Pancreas (tissue), 10 donors: ENCODE measurements at places on chromosomes 5 and 9.
A peak's percentile ranks its signal among the peaks of the same experiment; 100 is the strongest.

DNA sequence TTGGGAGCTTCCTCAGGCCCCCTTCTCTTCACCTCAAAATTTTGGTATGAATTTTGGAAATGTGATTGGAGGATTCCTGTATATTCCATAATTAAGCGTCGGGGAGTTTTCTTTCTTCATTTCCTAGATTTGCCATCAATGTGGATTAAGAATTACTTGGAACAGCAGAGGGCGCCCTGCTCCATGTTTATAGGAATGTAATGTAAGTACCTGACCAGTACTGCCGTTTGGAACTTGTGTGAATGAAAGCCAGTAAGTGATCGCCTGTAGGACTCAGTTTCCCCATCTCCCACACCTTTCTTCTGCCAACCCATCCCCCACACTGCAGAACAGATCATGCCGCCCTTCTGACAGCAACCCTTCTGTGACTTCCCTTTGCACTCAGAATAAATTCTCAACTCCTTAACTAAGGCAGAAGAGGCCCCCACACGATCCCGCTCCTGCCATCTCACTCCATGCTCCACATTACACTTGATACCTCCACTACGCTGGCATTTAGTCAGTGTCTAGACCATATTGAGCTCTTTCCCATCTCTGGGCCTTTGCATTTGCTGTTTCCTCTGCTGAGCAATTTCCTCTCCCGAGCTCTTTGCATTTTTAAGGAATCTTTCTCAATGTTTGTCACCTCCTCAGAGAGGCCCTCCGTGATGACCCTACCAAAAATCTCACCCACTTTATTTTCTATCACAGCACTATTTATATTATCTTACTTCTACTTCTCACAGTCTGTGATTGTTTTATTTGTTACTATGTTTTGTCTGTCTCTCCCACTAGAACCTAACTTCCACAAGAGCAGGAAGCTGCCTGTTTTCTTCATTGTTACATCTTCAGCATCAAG is 79.5 kb upstream of the HTR4 start:
- DNase-seq = peak; percentile 58

DNA sequence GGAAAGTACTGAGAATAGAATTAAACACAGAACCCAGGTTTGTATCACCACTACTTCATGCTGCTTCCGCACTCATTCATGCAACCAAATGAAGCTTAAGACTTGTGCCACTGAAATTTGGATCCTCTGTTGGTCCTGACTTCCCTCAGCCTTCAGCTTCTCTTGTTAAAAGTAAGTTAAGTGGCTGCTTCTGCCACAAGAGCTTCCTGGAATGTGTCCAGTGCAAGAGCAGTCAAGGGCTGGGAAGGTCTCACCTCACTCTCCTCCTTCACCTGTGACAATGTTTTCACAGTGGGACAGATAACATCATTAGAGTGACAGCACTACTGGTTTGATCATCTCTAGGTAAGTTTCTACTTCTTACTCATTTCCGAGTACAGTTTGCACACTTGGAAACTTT is 7.9 kb downstream of the SNCAIP start:
- no peak for DNase-seq

DNA sequence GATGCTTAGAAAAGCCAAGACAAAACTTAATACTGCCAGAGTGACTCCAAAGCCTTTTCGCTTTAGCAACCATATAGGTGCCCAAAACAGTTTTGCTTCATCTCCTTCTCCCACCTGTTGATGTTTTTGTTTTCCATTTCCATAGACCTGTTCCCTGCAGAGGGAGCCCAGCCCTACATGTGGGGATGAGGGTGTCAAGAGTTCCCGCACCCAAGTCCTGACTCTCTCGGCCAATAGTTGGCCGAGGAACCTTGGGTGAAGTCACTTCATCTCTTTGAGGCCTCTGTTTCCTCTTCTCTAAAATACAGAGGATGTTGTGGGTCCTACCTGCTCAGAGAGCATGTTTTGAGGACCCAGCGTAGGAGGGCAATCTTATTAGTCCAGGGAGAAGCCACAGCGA is 38.5 kb upstream of the LCP2 start:
- no peak for DNase-seq

- DNase-seq = no peak
Measured at GRCh38 chr9:70625078-70625477, 210.6 kb upstream of the KLF9 start.

DNA sequence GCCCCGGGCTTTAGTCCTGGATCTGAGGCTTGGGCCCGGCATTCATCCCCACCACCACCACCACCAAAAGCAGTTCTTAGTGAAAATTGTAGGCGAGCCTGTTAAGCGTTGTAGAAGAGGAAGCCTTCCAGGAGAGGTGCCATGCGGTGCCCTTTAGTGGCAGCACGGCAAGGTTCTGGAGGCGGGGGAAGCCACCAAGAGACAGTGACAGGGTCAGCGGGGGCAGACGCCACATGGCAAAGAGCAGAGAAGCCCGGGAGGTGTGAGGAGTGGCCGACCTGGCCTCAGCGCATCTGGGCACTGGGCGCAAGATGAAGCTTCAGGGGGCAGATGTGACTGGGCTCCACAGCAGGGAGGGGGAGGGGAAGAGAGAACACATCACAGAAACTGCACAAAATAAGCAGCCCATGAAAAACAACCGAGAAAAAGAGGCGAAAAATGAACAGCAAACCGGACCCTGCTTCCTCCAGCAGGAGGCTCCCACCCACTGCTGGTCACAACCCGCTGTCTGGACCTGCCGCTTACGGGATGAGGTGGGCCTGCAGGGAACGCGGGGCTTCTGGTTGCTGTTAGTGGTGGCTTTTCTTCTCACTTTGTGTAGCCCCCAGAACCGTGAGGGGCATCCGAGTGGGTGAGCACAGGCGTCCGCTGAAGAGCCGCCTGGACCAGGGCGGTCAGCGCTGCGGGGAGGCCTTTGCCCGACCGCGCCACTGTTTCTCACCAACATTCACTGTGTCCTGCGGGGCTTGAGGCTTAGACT is 4.3 kb downstream of the LRRC14B start:
- peak; percentile 15 for DNase-seq

DNA sequence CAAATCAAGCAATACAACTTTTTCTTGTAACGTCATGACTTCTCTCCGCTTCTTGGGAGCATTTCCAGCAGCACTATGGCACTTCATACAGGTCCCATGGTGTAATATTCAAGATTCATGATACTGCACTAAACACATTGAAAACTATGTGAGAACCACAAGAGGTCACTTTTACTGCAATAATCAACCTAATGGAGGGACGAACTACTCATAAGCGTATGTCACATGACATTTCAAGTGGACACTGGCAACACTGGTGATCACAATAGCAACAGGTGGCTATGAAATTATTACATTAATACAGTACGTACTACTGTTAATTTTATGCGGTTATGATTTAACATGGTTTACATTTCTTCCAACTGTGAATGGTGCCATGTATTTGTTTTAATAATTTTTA is 78.6 kb upstream of the TBC1D9B start:
- no peak for DNase-seq

- no peak for DNase-seq
Measured at GRCh38 chr5:77882670-77883257, 106.6 kb upstream of the TBCA start.

DNA sequence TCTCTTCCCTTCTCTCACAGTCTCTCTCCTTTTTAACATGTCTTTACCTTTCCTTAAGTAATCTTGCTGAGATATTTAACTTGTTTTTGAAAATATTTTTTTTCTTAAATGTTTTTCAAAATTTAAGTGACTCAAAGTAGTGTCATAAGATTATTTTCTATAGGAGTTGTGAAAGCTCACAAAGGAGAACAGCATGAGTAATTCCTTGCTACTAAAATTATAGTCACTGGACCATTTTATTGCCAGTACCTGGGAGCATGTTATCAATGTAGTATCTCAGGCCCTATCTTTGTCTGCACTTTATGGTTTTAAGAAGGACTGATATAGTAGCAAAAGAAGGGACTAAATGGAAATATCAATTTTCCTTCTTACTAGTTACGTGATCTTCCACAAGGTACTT is 181.9 kb downstream of the TMEM232 start:
- no peak for DNase-seq

DNA sequence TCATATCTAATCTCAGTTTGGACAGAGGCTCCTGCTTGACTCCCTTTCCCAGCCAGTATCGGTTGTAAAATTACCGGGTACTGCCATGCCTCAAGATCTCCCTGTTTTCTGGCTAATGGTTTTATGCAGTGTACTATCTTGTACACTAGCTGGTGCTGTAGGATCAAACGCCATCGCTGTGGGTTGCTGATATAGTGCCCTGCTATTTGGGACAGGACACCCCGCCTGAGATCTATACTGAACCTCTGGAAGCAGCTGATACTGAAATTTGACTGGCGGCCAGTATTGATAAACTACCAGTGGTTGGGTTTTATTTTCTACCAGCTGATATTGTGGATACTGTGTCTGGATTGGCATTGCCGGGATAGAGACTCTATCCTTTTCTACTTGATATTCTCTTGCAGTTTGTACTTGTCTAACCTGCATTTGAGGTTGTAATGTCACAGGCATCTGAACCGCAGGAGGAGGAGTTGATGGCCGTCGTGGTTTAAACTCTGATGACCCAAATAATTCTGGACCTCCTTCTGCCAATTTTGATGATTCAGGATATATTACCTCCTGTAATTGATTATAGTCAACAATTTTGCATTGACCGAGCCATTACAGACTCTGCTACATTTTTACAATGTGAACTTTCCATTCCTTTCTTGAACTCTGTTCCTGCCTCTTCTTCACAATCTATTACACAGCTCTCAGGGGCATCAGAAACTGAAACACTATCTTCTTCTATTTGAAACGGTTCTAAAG is 112.5 kb upstream of the LARP1 start:
- DNase-seq = no peak

DNA sequence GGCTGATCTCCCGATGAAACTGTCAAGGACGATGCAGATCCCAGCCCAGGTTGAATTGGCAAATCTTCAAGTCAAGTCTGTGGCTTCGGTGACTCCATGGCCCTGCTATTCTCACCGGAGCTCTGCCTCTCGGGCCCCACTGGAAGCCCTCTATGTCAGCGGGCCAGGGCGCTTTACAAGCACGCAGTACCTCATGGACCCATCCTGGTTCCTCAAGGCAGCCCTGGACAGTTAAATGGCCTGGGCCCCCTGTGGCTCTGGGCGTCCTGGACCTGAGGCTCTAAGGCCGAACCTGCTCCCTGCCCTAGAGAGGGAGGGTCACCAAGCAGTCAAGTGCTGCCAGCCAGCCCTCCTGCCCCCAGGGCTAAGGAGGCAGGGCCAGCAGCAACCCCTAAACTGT is 45.3 kb downstream of the STC2 start:
- DNase-seq = no peak

- DNase-seq = no peak
Measured at GRCh38 chr5:171762021-171762608, 23.5 kb upstream of the SMIM23 start.
